Activated CD4-positive, alpha-beta T cell treated with anti-CD3 and anti-CD28 coated beads, Interleukin-2, amount 50 U/mL, for 24 hours (primary cell): ENCODE measurements at places on chromosomes 12 and 14.

DNA sequence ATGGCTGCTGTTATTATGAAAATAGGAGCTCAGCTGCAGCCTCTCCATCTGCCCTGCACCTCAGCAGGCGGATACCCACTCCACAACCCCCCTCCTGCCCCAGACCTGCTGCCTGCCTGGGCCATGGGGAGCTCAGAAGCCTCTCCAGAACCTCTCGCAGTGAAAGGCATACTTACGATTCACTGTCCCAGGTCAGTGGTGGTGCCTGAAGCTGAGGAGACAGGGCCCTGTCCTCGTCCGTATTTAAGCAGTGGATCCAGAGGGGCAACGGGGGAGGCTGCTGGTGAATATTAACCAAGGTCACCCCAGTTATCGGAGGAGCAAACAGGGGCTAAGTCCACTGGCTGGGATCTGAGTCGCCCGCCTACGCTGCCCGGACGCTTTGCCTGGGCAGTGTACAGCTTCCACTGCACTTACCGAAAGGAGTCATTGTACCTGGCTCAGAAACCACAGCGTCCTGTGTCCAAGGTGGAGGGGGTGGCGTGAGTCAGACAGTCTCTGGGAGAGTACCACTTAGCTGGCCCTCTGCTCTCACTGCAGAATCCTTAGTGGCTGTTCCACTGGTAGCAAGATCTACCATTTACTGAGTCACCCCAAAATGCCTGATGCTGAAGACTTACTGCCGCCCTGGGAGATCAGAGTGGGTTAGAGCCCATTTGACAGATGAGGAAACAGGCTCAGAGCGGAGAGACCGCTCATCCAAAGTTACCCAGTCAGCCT is at the start of gene SERPINA1:
SERPINA1 (minus strand) TSS at position 219 of the 720 bp plus-strand sequence. CDS start 5,365 bp downstream, outside the sequence.
- no peak for DNase-seq

GRCh38 chr12:130990034-130990433 is 36.3 kb downstream of the ADGRD1 start:
- DNase-seq = no peak

DNA sequence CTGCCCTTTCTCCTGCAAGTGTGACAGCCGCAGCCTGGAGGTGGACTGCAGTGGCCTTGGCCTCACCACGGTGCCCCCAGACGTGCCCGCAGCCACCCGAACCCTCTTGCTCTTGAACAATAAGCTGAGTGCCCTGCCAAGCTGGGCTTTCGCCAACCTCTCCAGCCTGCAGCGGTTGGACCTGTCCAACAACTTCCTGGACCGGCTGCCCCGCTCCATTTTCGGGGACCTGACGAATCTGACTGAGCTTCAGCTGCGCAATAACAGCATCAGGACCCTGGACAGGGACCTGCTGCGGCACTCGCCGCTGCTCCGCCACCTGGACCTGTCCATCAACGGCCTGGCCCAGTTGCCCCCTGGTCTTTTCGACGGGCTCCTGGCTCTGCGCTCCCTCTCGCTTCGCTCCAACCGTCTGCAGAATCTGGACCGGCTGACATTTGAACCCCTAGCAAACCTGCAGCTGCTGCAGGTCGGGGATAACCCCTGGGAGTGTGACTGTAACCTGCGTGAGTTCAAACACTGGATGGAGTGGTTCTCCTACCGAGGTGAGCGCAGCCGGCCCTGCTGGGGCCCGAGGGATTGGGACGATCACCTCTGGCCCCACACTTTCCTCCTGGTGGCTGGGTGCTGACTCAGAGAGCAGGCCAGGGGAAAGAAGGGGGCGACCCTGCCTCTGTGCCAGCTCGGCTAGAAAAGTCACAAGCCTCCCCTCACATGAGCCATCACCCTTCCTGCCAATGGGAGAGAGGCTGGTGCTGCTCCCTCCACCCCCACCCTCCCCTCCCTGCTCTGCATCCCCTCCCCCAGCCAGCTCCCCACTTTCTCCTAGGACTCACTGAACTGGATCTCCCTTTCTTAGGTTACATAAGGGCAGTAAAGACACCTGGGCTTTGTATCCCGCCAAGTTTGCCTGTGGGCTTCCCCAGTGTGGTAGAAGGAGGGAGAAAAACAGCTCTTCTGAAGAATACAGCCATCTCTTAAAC is 10.9 kb downstream of the LRTM2 start:
- DNase-seq = no peak

DNA sequence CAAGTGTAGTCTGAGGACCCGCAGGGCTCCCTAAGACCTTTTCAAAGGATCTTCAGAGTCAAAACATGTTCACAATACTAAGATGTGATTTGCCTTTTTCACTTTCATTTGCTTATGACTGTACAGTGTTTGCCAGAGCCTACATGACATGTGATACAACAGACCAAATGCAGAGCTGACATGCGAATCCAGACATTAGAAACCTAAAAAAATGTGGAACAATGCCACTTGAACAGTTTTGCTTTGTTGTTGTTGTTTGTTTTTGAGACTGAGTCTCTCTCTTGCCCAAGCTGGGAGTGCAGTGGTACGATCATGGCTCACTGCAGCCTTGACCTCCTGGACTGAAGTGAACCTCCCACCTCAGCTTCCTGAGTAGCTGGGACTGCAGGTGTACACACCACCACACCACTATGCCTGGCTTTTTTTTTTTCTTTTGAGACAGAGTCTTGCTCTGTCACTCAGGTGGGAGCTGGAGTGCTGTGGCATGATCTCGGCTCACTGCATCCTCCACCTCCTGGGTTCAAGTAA is 5.3 kb upstream of the RAB35 start:
- no peak for DNase-seq

GRCh38 chr14:51960866-51961265 is 28.5 kb upstream of the RTRAF start:
- DNase-seq = no peak

- DNase-seq = no peak
These were observed 4.2 kb upstream of the XPOT start for GRCh38 chr12:64400041-64400440.

DNA sequence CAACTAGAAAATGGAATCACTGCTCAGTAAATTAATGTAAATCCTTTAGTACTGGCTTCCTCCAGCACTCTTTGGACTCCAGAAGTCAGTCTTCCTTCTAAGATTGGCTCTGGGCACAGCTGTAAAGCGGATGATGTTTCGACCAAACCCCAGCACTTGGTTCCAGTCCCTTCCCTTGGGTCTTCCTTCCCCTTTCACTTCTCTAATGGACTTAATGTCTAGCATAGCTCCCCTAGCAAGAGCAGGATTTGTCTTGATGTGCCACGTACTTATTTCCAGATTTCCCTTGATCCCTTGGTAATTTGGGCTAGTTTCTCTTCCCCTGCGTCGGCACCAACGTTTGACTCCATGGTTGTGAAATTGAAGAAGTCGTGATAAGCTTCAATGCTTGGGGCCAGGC is 28.3 kb downstream of the C12orf75 start:
- no peak for DNase-seq

DNA sequence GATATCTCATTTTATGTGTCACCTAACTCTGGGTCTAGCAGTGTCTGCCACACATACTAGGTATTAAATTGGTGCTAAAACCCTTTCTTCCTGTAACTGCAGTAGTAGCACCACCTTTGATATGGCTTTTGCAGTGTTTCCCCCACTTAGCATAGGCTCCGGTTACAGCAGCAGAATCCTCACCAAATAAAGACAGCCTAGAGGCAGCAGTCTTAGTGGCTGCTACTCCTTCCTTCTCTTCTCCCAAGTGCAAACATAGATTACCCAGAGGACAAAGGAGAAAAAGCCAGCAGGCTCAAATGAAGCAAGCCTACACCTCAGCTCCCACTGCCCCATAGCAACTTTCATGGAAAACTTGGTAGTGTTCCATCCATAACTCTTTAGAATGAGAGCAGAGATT is 30.1 kb upstream of the ABCC9 start:
- no peak for DNase-seq

DNA sequence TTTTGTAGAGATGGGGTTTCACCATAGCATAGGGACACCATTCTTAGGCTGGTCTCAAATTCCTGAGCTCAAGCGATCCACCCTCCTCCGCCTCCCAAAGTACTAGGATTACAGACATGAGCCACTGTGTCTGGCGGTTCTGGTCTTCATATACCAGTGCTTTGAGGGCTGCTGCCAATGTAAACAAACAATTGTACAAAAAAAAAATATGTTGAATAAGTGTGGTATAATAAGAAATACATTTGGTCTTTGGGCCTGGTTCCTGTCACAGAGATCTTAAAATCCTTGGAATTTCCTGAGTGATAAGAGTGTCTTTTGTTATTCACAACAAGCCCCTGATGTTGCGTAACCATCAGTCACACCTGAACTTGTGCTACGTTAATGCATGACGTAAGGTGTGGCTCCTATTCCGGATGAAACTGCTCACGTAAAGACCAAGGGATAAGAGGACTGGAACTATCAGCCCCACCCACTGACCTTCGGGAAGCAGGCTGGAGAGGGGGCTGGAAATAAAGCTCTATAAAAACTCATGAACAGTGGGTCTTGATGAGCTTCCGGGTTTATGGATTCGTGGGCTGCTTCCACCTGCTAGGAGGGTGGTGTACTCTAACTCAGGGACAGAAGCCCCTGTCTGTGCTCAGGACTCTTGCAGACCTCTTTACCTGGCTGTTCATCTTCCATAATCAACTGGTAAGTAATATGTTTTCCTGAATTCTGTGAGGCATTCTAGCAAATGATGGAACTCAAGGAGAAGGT is 16.5 kb upstream of the RIMKLB start:
- DNase-seq = no peak

GRCh38 chr14:80215081-80215480 is 3.8 kb upstream of the DIO2 start:
- no peak for DNase-seq

GRCh38 chr12:75345531-75345930 is 11.1 kb downstream of the GLIPR1L1 start:
- no peak for DNase-seq

DNA sequence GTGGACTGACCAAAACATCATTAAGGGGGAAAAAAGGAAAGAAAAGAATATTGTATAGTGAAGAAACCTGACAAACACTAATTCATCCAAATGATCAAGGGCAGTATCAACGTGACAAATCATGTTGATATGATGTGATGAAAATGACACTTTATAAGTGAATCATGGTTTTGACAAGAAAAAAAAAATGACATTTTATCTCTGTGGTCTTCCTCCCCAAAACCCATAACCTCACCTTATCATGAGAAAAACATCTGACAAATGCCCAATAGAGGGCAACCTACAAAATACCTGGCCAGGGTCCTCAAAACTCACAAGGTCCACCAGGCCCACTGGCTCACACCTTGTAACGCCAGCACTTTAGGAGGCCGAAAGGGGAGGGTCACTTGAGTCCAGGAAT is 13.8 kb downstream of the TMED10 start:
- DNase-seq = no peak
